ENCODE measurements at places on chromosomes 2 and 18.

GRCh38 chr2:85698880-85699254 lies 4.7 kb downstream of the GNLY start:
- DNase-seq, result no peak

GRCh38 chr2:196500686-196501431 lies 138.7 kb upstream of the CCDC150 start:
- DNase-seq, result no peak

GRCh38 chr2:121202541-121203310 lies 82.3 kb downstream of the TFCP2L1 start:
- DNase-seq, result no peak

DNA sequence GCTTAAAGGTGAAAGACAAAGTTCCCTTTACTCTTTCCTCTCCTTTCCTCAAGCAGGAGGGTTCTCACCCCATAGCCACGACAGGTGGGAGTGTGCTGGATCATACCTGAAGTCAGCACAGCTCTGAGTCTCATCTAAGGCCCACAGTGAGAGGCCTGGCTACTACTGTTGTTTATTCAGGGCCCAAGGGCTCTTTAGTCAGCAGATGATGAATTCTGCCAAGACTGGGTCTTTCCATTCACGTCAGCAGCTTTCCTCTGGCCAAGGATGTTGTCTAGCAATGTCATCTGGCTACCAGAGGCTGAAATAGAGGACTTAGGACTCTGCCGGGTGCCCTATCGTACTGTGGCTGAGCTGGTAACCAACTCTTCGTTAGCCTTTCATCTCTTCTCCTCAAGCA lies 308.4 kb upstream of the THUMPD2 start:
- no peak for DNase-seq

DNA sequence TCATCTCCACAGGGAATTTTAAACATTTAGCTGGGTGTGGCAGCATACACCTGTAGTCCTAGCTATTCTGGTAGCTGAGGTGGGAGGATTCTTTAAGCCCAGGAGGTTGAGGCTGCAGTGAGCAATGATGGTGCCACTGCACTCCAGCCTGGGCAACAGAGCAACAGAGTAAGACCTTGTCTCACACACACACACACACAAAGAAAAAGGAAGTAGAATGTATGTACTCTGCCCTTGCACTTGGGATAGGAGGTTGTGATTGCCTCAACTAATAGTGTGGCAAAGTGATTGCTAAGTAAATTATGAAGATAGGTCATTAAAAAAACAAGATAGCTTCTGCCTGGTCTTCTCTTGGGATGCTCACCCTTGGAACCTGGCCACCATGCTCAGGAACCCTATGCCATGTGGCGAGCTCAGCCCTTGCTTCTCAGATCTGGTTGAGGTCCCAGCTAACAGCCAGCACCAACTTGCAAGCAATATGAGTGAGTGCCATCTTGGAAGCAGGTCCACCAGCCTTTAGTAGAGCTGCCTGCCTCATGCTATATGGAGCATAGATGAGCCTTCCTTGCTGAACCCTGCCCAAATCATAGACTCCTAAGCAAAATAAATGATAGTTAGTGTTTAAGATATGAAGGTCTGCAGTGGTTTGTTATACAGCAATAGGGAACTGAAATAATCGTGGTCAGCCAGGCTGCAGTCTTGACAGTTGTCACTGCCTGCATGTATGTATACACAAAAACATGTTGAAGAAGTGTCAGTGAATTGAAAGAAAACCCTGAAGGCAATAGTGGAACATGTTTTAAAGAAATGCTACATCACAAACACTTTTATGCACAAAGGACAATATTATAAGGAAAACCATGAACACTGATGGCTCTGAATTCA lies 30.1 kb upstream of the PNO1 start:
- DNase-seq, result no peak

DNA sequence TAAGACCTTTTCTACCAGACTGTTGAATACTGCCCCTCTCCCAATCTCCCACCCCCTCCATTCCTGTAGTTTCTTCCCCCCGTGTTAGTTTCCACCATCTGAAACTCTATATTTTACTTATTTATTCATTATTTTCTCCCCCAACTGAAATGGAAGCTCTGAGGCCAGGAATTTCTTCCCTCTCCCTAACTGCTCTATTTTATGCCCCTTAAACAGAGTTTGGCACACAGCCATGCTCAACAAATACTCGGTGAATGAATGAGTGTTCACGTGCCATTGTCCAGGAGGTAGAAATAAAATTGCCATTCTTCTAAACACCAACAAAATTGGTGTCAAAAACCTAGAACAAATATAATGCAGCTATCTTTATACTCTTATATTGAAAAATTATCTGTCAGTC lies 5.6 kb downstream of the ITGB1BP1 start:
- DNase-seq, result no peak

- DNase-seq, result no peak
Observed at GRCh38 chr18:79746730-79747129, 51.0 kb upstream of the KCNG2 start.

- no peak for DNase-seq
Observed at GRCh38 chr18:62729487-62730386, 14.4 kb downstream of the PHLPP1 start.

GRCh38 chr2:74915743-74916142 lies 42.7 kb upstream of the POLE4 start:
- DNase-seq, result no peak

GRCh38 chr2:69311024-69311416 lies 76.0 kb downstream of the GFPT1 start:
- no peak for DNase-seq

DNA sequence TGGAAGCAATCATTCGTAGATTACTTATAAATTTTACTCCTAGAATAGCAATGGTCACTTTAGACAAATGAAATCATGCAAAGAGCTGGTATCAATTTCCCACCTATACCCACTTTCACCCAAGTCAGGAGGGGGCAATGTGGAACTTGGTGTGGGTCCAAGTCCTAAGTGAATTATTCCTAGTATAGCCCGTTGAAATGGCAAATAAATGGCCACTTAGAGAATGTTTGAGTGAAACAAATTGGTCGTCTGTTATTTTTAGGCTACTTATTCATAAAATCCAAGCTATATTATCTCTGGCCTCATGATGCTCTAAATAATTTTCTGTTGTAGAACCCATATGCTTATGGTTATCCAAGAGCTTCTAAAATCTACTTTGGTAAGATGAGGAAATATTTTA lies 98.1 kb downstream of the MYO3B start:
- DNase-seq, result no peak

DNA sequence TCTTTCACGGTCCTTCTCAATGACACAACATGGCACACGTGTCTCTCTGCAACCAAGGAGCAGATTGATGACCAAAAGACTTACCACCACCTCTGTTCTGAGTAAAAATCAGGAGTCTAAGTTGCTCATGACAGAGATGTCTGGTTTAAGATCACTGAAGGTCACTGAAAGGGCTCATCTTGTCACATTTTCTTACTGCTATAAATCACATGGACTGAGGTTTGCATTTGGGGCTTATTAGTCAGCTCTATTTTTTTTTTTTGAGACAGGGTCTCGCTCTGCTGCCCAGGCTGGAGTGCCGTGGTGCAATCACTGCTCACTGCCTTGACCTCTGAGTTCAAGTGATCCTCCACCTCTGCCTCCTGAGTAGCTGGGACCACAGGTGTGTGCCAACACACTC lies 19.4 kb downstream of the CFLAR start:
- DNase-seq, result no peak

DNA sequence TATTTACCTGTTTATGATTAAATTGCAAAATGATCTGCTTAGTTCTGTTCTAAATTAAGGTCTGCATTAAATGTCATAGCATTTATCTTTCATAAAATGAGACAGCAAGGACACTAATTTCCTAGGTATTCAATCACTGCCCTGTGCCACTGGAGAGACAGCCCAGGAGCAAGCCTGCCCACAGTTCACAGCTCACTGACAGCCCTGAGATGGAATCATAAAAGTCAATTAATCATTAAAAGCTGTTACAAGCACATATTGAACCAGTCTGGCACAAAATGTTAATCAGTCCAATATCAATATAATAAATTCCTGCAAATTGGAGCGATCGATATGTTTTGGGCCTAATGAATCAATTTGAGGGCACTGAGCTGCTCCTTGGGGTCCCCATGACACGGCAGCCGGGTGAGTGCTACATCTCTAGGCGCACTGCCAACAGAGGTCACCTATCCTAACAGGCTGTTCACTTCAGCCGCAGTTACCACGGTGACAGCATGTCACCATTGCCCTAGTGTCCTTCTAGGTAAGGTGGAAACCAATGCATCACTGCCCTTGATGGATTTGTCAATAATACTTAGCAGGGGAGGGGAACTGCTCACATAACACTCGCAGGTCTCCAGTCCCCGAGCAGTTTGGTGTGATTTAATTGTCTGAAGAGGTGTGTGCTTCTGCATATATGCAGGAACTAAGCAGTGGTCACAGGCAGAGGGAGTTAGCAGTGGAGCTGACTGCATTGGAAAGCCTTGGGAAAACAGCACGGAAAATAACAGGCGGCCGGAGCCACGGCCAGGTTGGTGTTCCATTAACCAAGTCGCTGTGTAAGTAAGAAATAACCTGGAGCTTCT lies 47.3 kb downstream of the POU3F3 start:
- DNase-seq, result no peak

DNA sequence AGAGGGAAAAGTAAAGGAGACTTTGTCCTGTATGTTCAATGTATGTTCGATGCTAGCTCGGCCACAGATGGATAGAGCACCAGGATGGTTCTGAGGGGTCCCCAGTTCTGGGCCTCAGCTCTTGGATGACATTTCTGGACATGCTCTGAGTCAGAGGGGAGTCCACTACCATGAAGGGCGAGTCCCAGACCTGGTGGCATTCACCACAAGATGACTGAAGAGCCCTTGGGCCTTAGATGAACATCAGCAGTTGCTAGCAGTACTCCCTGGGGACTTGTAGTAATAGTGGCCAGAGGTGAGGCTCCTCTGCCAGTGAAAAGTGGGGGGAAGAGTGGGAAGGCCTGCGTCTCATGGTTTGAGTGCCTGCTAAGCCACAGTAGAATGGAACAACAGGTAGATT lies 109.5 kb downstream of the GRB14 start:
- no peak for DNase-seq

DNA sequence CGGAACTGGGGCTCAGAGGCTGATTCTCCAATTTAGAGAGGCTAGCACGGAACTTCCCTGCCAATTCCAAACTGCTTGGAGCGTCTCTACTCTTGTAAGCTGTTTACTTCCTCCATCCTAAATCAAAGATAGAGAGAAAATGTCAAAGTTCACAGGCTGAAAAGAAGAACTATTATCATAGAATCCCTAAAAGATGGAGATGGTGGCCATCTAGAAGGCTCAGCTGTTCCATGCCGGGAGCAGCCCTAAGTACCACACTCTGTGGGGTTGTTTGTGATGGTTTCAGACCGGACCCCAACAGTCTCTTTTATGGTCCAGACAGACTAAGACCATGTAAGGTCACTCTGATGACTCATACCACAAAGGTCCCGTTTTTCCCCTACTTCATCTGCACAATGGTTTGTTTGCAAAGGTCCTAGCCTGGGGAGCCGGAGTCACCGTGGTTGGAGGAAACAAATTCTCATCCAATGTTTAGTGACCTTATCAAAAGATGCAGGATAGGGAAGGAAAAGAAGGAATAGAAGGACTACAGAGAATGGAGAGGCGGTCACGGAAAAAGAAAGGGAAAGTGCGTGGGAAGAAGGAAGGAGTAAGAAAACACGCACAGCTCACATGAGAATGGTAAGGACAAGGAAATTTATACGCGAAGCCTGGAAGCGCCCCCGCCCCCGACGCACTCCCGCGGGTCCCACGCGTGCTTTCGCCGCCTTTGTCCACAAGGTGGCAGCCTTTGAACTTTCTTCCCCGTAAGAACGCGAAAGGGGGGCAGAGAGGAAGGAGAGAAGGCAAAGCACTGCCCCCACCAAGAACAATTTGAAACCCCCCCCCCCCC lies 453 bp upstream of the ANTXR1 start:
- DNase-seq, result peak; percentile 65

GRCh38 chr18:48742706-48743475 lies 204.1 kb downstream of the CTIF start:
- peak; percentile 56 for DNase-seq

DNA sequence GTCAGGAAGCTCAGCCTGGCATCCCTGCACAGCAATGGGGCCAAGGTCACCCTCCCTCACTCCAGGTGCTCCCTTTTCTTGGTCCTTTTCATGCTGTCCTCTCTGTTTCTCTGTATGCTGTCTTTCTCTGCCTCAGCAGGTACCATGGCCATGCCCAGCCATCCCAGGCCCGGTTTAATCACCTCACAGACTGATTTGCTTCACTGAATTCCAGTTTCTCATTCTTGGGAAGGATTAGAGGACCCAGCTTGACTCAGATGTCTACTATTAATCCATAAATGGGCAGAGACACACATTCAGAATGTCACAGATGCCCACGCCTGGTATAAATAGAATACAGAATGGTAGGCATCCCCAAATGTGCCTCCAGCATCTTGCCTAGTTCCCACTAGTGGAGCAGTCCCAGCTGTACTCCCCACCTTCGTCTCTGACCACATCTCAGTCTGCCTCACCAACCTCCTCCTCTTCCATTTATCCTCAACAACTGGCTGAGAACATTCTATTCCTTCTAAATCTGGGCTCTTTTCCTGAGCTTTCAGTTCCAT lies 14.2 kb upstream of the L3MBTL4 start:
- no peak for DNase-seq

- no peak for DNase-seq
Observed at GRCh38 chr2:88090446-88091283, 23.0 kb downstream of the SMYD1 start.

- DNase-seq, result no peak
Observed at GRCh38 chr2:190717306-190717705, 68.4 kb downstream of the NAB1 start.

DNA sequence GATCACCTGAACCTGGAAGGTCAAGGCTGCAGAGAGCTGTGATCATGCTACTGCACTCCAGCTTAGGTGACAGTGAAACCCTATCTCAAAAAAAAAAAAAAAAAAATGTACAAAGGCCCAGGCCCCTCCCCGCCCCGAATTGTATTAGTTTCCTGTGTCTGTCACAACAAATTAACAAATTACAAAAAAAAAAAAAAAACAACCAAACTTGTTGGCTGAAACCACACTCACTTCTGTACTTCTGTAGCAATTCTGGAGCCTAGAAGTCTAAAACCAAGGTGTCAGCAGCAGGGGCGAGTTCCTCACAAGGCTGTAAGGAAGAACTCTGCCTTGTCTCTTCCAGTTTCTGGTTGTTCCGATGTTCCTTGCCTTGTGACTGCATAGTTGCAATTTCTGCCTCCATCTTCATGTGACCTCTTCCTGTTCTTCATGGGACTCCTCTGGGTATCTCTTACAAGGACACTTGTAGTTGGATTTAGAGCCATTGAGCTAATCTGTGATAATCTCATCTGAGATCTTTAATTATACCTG lies 100.8 kb upstream of the ZSWIM2 start:
- DNase-seq, result peak; percentile 56

GRCh38 chr2:134462275-134462674 lies 208.4 kb downstream of the MGAT5 start:
- DNase-seq, result no peak

Measured in pons (tissue), 1 donor.